ENCODE measurements at places on chromosomes 7 and 10.
A peak's percentile ranks its signal among the peaks of the same experiment; 100 is the strongest.

- no peak for DNase-seq
These were observed 183.0 kb downstream of the SRPK2 start for GRCh38 chr7:105205592-105206237.

- DNase-seq: peak; percentile 73
These were observed 370.8 kb downstream of the GRID1 start for GRCh38 chr10:85995791-85996190.

- peak; percentile 33 for DNase-seq
These were observed 574.6 kb downstream of the GRID1 start for GRCh38 chr10:85791818-85792532.

DNA sequence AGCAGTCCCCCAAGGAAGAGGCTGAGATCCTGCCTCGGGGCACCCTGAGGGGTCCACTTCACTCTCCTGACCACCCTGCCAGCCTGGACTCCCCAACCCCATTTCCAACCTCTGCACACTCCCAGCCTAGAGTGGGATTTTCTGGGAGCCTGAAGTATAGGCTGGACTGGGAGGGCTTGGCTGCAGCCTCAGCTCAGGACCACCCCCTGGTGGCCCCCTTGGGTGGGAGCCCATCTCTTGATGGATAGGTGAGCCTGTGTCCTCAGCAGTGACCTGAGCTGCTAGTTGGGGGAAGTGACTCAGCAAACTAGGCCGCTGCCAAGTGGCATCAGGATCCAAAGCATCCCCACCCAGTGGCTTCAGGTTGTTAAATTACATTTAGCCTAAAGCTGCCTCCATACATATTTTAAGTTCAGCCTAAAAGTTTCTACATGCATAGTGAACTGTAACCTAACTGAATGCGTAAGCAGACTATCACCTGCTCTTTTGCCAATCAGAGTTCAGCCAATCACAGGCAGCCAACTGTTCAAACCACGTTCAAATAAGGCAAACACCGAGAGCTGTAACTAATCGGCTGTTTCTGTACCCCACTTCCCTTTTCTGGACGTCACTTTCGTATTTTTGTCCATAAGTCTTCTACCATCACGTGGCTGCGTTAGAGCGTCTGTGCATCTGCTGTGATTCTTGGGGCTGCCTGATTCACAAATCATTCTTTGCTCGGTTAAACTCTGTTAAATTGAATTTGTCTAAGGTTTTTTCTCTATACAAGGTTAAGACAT lies 144.0 kb downstream of the PLPP4 start:
- DNase-seq: no peak

DNA sequence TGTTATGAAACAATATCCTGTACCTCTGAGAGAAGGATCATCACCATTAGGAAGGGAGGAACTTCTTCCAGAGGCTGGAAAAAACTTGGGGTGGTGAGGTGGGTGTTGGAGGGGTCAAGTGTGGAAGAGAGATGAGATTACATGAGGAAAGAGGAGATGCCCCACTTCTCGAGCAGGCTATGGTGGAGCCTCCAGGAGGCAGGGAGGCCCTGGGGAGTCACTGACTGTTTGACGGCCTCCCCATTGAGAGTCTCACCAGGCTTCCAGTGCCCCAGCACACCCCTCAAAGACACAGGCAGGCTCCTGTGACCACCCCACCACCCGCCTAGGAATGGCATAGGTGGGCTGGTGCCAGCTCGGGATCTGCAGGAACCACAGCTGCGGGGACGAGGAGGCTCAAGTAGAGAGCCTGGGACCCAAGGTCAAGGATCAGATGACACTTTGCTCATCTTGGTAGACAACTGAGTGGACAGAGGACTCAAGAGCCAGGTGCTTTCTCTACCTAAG lies 185.3 kb upstream of the GDF10 start:
- no peak for DNase-seq

DNA sequence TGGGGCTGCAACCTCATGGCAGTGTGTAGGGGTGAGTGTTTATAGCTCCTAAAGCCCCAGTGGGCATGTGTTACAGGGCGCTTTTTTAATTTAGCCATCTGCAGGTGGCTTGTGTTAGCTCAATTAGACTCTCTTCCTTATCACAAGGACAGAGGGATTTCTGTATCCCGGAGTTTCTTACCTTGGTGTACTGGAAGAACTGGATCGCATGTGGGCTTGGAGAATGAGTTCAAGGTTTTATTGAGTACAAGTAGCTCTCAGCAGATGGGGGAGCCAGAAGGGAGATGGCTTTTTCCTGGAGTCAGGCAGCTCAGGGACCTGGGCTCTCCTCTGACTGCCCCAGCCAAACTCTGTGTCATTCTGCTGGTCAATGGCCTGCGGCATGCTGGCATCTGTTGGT lies 153.5 kb upstream of the C7orf33 start:
- no peak for DNase-seq

DNA sequence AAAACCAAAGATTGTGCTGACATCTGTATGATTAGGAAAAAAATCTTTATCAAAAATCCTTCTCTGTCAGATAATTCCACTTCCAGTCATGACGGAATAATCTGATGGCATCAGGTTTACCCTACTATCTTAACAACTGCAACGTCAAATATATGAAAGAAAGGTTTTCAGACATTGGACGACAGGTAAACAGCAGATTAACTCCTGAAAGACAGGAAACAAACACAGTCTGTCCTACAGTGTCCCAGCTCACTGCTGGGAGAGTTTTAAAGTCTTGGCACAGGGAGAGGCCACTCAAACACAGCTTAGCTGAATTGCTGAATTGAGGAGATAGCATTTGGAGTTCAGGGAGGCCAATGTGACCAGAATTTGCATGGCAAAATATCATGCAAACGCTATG lies 186.3 kb upstream of the KCTD7 start:
- DNase-seq: no peak

GRCh38 chr7:36726311-36726710 lies 2.0 kb upstream of the AOAH start:
- no peak for DNase-seq

GRCh38 chr10:130206216-130206737 lies 70.1 kb downstream of the GLRX3 start:
- DNase-seq: no peak

GRCh38 chr7:72234086-72234485 lies 178.1 kb downstream of the CALN1 start:
- DNase-seq: no peak

- no peak for DNase-seq
These were observed 328.6 kb upstream of the COBL start for GRCh38 chr7:51645255-51645654.

DNA sequence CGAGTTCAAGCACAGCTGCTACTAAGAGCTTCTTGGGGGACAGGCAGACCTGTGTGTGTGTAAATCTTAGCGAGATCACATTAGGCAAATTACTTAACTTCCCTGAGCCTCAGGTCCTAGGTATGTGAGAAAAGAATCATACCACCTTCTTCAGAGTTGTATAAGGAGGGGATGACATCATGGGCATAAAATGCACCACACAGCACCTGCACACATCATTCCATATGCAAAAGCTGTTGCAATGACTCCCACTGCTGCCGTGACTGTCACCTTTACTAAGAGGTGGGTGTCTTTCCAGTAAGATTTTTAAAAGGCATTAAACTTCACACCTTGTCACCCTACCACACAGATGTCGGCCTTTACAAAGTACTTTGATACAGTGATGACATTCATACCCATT lies 146.0 kb downstream of the FANK1 start:
- peak; percentile 52 for DNase-seq

DNA sequence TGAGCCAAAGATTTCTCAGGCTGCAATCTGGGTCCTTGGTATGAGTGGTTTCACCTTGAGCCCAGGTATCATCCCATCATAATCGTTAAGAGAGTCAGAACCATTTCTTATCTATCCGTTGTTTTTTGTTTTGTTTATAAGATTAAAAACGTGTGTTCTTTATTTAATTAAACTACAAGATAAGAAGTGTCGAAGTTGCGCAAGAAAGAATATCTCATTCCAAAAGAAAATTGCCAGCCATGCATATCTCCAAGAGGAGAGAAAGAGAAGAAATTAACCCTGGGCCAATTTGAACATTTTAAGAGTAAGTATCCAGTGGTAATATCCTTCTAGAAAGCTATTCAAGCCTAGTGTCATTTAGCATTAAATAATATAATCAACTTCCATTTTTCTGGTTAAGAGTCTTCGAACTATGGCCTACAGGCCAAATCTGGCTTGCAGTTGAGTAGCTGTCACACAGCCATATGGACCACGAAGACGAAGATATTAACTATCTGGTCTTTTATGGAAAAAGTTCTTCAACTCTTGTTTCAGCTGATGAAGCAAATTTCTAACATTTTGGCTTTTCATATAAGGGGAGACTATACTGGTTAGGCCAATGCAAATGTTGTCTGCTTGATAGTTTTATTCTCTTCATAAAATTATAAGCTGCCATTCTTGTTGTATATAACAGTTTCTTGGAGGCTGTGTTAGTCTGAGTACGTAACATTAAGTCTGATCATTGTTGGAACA lies 576.4 kb downstream of the REEP3 start:
- DNase-seq: no peak

DNA sequence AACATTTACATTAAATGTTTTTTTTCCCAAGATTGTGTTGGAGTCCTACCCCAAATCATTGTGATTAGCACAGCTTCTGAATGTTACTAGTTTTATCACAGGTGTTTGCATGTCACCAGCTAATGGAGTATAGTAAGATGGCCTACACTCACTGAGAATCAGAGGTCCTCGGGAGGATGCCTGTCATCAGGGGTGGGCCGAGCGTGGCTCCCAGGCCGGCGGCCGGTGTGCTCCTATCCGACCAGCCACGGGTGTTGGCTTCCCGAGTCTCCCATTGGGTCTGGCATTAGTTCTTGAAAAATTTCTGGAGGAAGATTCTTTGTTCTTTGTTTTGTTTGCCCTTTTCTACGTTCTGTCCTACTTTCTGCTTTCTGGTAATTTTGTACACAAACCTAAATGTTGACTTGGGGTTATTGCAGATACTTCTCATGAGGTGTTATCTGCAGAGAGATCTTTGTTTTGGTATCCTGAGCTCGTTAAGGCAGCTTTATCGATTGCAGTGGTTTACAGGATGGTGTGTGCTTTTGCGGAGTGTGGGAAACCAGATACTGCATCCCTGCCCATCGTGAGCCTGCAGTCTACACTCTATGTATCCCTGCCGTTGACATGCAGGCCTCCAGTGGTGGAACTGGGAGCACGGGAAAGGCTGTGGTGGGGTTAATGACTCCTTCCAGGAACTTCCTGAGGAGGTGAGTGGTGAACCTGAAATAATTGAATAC lies 67.3 kb upstream of the DNAJB6 start:
- no peak for DNase-seq

- no peak for DNase-seq
These were observed 144.3 kb downstream of the ADAM12 start for GRCh38 chr10:126243971-126244370.

GRCh38 chr7:141702047-141702567 lies at the start of gene DENND11:
Gene DENND11, minus strand, starts transcription at chr7:141702166. Its CDS starts 13 bp downstream, at chr7:141702153.
- no peak for DNase-seq

DNA sequence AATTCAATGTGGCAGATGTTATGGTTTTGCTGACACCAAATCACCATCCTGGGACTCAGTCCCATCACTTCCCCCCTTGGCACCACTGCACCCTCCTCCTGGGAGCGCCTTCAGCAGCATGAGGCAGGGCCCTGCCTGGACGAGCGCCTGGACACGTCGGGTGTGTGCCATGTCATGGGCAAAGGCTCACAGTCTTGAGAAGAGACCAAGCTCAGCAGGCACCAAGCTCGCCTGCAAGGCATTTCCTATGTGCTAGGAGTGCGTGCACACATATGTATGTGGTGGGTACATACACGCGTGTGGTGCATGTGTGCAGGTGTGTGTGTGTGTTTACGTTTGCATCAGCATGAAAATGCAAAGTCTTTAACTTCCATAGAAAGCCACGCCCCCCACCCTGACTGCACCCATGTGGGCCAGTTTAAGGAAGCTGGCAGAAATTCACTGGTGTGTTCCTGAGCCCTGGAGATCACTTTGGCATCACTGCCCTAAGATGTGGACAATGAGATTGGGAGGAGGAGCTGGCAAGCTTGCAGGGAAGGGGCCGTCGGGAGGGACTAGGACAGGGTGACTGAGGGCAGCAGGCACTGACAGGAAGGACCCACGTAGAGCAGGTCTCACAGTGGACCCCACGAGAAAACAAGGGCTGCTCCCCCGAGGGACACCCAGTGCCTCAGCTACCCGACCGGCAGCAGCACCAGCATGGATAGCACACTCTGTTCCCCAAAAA lies 169.9 kb upstream of the PPP2R2D start:
- DNase-seq: no peak

DNA sequence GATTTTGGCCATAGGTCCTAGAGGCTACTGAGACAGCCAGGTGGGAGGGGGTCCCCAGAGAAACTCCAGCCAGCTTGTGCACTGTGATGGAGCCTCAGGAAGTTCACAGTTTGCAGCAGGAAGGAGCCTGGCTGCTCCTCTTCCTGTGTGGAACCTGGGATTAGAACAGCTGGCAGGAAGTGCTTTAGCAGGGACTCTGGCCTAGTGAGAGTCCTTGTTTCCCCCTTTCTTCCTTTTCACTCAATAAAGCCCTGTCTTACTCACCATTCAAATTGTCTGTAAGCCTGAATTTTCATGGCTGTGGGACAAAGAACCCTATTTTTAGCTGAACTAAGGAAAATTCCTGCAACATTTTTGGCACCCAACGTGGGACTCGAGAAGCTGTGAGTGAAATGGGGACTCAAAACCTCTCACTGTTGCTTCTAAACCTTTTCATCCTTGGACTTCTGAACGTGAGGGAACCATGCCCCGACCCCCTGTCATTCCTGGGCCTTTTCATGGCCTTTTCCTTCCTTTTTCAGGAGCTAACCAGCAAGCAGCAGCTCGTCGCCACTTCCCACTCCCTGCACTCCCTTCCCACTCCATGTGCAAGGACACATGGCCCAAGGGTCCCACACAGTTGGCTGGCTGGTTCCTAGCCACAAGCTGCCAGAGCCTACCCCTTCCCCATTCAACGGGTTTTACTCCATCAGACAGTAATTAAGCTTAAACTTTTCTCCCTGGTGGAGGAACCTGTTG lies 32.8 kb upstream of the SORCS3 start:
- no peak for DNase-seq

DNA sequence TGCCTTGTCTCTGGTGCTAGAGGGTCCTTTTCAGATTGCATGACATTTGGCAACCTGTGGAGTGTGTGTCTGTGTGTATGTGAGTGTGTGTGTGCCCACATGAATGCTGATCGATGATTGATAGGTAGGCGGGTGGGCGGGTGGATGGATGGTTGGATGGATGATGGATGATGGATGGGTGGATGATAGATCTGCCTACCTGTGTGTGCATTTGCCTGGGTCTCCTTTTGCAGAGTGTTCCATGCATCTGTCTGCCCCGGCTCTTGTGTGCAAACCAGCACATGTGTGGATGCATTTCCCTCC lies 99.8 kb downstream of the RGS10 start:
- DNase-seq: no peak

DNA sequence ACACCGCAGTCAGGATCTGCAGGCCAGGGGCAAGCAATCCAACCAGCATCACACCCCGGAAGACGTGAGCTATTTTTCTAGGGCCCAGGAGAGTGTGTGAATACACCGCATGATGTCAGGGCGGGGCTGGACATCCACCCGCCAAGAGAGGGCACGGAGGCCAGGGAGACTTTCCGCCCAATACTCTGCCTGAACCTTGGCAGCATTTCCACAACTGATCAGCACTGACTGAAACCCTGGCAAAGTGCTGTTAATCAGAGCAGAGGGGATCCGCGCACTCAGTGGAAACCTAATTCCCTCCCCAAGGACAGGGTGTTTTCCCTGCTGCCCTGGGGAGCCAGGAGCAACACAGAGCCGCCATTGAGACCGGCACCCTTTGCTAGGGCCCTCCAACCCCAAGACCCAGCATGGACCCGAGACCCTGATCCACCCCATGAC lies 8.2 kb downstream of the MAD1L1 start:
- DNase-seq: peak; percentile 5

Data from bronchial epithelial cell (primary cell).